ENCODE measurements at places on chromosomes 5 and 9. TPM values are rescaled to one million over a fixed set of nuclear protein-coding genes. Genes with fewer than 3 reads are reported as not detected.

DNA sequence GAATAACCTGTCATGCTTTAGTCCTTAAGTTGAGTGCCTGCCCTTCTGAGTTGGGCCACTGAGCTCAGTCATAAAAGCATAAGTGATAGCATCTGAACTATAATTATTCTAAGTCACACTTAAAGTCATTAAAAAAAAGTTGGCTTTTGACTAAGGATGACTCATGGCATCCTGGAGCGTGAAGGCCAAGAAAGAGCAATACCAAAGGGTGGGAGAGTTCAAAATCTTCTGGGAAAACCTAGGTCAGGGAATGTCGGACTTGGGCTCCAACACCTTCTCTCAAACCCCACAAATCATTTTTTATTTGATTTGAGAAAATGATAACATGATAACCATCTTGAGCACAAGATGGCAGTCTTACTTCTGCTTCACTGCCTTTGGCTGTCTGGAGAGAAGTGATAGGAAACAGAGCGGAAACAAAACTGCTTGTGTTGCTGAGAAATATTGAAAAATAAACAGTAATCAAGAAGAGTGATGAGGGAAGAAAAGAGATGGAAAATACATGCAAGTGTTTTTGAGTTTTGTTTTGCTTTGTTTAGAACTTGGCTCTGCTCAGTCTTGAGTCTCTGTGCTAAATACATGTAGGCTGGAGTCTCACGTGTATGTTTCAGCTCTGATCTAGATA lies 16.9 kb upstream of the NTRK2 start:
- no peaks in the 10 kb centered on the region for H3K36me3 ChIP-seq
- no peaks in the 10 kb centered on the region for H3K27me3 ChIP-seq
- H3K27ac ChIP-seq: no peak overlapping the region

- H3K4me1 ChIP-seq: peaks cover 26% of the 10 kb centered on the region
- H3K27me3 ChIP-seq: no peaks in the 10 kb centered on the region
- no peak overlapping the region for H3K4me3 ChIP-seq
- no peak for DNase-seq
- no peaks in the 10 kb centered on the region for H3K36me3 ChIP-seq
- peak overlapping the region; percentile 47 for H3K27ac ChIP-seq
These were observed 146.4 kb upstream of the MAP3K1 start for GRCh38 chr5:56668996-56669395.

DNA sequence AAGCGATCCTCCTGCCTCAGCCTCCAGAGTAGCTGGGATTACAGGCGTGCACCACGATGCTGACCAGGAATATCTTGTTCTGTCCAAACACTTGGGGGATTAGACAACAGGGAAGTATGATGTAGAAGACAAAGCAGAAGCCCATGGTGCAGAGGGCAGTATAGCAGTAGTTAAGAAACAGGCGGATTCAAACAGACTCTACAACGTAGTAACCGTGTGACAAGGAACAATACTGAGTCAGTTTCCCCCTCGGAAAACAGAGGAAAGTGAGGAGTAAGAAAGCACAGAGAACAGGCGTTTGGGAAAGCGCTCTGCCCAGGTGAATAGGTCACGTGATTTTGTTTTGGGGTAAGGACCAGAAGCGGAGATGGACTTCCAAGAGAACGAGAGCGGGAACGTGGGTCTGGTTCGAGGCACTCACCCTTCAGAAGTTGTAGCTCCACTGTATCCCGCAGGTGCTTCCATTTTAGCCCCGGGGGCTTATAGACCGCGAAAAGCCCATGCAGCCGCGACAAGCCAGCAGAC lies 306 bp downstream of the TRUB2 start:
- peak overlapping the region; percentile 86 for H3K27ac ChIP-seq
- no peaks in the 10 kb centered on the region for H3K27me3 ChIP-seq
- DNase-seq: no peak
- H3K4me3 ChIP-seq: peak overlapping the region; percentile 89
- peaks cover 44% of the 10 kb centered on the region for H3K36me3 ChIP-seq

DNA sequence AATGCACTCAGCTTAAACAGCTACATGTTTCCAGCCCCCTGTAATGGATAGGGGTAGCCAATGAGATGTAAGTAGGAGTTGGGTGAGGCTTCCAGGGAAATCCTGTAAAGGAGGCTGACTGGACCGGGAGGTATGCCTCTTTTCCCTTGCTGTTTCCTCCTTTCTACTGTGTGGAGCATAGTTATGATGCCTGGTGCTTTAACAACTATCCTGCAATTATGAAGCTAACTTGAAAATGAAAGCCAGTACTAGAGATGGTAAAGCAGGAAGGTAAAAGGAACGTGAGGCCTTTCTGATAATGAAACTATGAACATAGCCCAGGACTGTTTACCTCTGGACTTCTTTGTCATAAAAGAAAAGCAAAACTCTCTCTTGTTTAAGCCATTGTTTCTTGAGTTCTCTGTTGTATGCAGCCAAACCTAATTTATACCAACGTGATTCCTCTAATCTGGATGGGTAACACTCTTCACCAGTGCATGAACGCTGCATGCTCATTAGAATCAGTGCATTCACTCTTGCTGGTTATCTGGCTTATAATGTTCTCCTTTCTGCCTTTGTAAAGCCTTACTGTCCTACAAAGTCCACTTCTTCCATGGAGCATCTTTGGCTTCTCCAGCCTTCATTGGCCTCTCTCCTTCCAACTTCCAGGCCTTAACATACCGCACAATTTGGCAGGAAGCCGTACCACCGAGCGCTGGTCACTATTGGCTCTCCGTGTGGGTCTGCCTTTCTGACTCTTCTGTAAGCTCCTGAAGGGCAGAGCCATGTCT lies 8.3 kb upstream of the ARHGEF28 start:
- no peaks in the 10 kb centered on the region for H3K36me3 ChIP-seq
- no peaks in the 10 kb centered on the region for H3K27me3 ChIP-seq
- H3K4me3 ChIP-seq: no peak overlapping the region

GRCh38 chr5:7728076-7728475 lies 122.9 kb downstream of the CFAP90 start:
- H3K4me3 ChIP-seq: no peak overlapping the region
- DNase-seq: no peak
- no peaks in the 10 kb centered on the region for H3K27me3 ChIP-seq

GRCh38 chr9:1129382-1129781 lies 79.2 kb downstream of the DMRT2 start:
- H3K4me3 ChIP-seq: no peak overlapping the region
- H3K4me1 ChIP-seq: no peaks in the 10 kb centered on the region
- H3K27ac ChIP-seq: no peak overlapping the region
- no peaks in the 10 kb centered on the region for H3K36me3 ChIP-seq
- DNase-seq: no peak
- no peaks in the 10 kb centered on the region for H3K27me3 ChIP-seq

GRCh38 chr9:35350212-35350611 lies 139.7 kb upstream of the RUSC2 start:
- peak overlapping the region; percentile 59 for H3K27ac ChIP-seq
- no peaks in the 10 kb centered on the region for H3K27me3 ChIP-seq
- H3K4me3 ChIP-seq: no peak overlapping the region
- DNase-seq: no peak
- no peaks in the 10 kb centered on the region for H3K36me3 ChIP-seq

- H3K4me3 ChIP-seq: peak overlapping the region; percentile 11
- H3K4me1 ChIP-seq: peaks cover 37% of the 10 kb centered on the region
- no peaks in the 10 kb centered on the region for H3K27me3 ChIP-seq
- peak overlapping the region; percentile 19 for H3K27ac ChIP-seq
These were observed 11.7 kb downstream of the EXD3 start for GRCh38 chr9:137411260-137411644.

GRCh38 chr9:33813712-33814641 lies 3.0 kb upstream of the UBE2R2 start:
- H3K4me3 ChIP-seq: no peak overlapping the region
- no peaks in the 10 kb centered on the region for H3K27me3 ChIP-seq
- H3K4me1 ChIP-seq: peaks cover 32% of the 10 kb centered on the region
- H3K36me3 ChIP-seq: no peaks in the 10 kb centered on the region
- no peak for DNase-seq

DNA sequence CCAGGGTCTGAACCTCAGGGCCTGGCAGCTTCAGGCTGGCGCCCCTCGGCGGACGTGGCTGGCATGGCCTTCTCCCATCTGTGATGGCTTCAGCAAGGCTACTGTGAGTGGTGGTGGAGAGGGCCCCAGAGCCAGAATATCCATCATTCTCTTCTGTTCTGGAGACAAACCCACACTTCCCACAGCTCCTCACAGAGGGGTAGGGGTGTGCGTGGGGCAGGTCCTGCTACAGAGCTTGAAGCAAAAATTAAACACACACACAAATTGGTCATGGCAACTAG lies 9.6 kb downstream of the GPX3 start:
- no peaks in the 10 kb centered on the region for H3K27me3 ChIP-seq
- H3K27ac ChIP-seq: peak overlapping the region; percentile 49
- DNase-seq: no peak
- no peak overlapping the region for H3K4me3 ChIP-seq

DNA sequence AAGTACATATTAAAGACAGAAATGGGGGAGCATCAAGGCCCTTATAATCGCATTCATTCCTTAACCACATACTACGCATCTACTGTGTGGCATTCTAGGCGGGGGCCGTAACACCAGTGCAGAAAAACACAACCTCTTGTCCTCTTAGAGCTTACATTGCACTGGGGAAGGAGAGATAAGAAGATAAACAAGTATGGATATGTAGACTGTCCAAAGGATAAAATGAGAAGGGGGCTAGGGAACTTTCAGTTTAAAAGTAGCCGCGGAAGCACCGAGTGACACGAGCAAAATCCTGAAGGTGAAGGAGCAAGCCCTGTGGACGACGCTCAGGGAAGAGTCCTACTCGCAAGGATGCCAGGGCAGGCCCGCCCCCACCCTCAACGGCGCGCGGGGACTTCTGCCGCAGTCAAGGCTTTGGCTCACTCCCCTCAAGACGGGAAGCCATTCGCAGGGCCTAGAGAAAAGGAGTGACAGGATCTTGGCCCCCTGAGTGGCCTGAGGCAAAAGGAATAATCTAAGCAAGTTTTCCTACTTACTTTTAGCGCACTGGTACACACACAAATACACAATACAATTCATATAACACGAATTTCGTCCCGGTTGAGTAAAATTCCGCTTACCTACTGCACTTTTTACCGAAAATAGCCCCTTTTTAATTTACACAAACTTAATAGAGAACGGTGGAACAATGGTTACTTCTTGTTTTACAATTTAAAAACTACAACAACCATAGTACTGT lies 1.3 kb upstream of the NIPBL start:
- no peaks in the 10 kb centered on the region for H3K27me3 ChIP-seq
- H3K27ac ChIP-seq: peak overlapping the region; percentile 98
- no peaks in the 10 kb centered on the region for H3K36me3 ChIP-seq
- peak overlapping the region; percentile 75 for H3K4me3 ChIP-seq
- H3K4me1 ChIP-seq: peaks cover 48% of the 10 kb centered on the region
- peak; percentile 83 for DNase-seq

DNA sequence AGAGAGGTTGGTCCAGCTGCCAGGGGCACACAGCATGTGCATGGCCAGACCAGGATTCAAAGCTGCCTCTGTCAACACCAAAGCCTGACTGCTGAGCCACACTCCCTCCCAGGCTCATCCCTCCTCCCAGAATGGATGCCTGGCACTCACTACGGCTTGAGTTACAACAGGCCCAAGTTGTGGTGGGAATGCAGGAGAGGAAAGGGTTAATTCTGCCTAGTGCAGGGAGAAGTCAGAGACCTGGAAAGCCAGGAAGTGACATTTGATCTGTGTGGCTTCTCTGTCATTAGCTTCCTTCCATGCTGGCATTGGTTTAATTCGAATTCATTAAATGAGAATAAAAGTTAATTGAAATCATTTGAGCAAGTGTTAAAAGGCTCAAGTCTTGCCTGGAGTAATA lies 150.0 kb downstream of the NSG2 start:
- H3K4me3 ChIP-seq: no peak overlapping the region
- DNase-seq: no peak
- H3K27ac ChIP-seq: no peak overlapping the region
- H3K36me3 ChIP-seq: no peaks in the 10 kb centered on the region

GRCh38 chr9:104104360-104104759 lies 10.3 kb downstream of the SMC2 start:
- no peak for DNase-seq
- H3K4me1 ChIP-seq: no peaks in the 10 kb centered on the region
- H3K36me3 ChIP-seq: peaks cover 68% of the 10 kb centered on the region

GRCh38 chr5:135242021-135242865 lies 156.8 kb downstream of the MACROH2A1 start:
- peak; percentile 38 for DNase-seq
- peak overlapping the region; percentile 4 for H3K27ac ChIP-seq
- H3K36me3 ChIP-seq: no peaks in the 10 kb centered on the region
- H3K27me3 ChIP-seq: no peaks in the 10 kb centered on the region

The UBTD2 gene
- total RNA-seq: 14.2 TPM

The PRKACG gene
- total RNA-seq: not detected

The PPIC gene
- total RNA-seq: 12.5 TPM

The ASTN2 gene
- 2.0 TPM for total RNA-seq

The IL7R gene
- 2.9 TPM for total RNA-seq
